ENCODE measurements at places on chromosomes 6 and 20.

GRCh38 chr6:152423216-152424103 is 213.7 kb downstream of the SYNE1 start:
- no peak for DNase-seq

GRCh38 chr6:26155061-26155930 is 68.1 kb downstream of the HFE start:
- DNase-seq: no peak

DNA sequence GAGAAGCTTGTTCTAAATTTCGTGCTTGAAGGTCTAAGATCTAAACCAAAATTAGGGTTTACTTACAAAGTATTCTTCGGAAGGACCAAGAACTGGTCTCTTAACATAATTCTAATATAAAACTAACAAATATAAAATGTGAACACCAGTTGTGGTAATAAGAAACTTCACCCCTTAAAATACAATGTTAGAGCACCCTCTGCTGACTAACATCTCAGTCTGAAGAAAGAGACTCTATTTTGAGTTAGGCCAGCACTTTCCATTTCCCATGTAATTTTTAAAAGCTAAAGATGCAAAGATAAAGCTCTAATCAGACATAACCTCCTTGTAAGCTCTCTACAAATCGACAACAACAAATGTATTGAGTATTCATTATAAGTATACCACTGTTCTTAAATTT is 24.6 kb downstream of the ATG5 start:
- no peak for DNase-seq

DNA sequence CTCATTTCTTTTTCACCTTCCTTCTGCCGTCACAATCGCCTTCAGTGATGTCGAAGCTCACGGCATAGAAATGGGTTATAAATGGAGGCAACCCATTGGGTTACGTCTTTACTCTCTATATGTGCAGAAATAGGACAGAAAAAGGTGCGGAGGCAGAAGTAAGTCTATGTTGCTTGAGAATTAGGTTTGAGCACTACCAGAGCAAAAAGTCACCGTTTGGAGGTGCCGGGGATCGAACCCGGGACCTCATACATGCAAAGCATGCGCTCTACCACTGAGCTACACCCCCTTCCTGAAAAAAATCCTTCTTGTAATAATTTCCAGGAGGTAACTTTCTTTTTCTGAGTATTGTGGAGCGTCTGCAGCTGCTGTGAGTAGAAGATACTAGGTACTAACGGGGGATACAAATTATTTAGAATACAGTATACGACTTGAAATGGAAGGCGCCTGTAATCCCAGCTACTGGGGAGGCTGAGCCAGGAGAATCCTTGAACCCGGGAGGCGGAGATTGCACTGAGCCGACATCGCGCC is 134.2 kb downstream of the TRIM27 start:
- no peak for DNase-seq

DNA sequence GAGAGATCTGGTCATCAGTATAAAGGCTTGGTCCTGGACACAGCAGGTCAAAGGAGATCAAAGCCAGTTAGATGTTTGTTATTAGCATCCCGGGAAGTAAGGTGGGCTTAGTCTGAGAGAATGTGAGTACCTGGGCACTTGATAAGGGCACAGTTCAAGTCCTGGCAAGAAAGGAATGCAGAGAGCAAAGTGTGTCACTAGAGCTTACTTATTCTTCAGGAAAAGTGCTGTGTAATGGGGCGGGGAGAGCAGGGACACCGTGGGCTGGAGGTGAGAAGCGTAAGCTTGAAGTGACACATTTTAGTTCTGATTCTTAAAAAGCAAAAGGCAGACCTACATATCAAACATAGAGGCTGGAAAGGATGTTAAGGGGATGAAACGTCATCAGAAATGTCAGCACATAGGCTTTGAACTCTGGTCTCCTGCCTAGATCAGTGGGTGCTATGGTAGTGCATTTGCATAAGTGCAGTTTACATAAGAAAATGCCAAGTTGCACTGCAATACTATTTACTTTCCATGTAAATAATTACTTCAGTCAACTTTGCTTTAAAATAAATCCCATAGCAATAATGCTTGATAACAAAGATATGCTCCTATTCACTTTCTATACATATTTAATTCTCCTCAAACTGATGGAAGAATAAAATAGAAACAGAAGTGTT is 2.6 kb downstream of the SAMD5 start:
- no peak for DNase-seq

DNA sequence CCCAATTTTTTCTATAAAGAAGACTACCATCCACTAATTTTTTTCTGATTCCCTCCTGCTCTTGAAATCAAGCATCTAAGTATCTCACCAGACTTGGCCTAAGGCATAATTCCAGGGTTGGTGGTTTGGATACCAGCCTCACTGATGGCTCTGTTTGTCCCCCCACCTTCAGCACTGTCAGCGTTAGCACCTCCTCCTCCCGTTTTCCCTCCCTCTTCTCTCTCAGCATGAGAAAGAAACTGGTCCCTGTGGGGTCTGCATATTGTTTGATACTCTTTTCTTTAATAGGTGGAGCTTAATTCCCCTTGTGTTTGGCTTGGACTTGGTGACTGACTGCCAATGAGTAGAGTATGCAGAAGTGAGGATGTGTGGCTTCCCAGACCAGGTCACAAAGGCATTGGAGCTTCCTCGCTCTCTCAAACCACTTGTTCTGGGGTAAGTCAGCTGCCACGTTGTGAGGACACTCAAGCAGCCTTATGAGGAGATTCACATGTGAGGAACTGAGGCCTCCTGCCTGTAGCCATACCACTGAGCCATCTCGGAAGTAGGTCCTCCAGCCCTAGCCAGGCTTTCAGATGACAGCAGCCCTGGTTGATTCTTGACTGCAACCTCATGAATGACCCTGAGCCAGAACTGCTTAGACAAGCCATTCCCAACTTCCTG is 65.2 kb downstream of the RIOK1 start:
- DNase-seq: no peak

DNA sequence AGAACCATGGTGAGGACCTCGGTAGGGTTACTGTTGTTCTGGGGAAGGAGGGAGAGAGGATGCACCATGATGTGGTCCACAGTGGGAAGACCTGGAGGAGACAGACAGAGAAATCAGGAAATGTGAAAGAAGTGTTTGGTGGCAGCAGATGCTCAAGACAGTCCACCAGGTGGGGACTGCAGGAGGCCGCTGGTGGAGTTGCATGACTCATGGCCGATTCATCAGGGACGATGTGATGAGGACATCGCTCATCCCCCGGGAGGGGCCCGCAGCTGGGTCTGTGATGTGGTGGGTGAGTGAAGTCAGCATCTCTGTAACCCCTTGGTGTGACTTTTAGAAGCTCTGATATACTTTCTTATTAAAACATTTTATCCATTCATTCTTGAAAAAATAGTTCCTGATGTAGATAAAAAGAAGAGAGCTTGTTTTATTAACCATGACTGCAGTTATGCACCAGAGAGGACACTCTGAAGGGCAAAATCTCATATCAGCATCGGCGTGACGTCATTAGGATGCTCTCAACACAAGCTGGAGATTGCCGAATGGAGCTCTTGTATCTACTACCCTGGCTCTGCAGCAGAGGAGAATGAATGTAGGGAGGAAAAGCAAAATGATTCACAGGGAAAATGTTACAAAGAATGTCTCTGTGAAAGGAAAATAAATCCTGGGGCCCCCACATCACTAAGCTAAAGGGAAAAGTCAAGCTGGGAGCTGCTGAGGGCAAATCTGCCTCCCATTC is 71.2 kb downstream of the RAMACL start:
- DNase-seq: no peak

- no peak for DNase-seq
These were observed 136.5 kb downstream of the ELOVL4 start for GRCh38 chr6:79810871-79811270.

DNA sequence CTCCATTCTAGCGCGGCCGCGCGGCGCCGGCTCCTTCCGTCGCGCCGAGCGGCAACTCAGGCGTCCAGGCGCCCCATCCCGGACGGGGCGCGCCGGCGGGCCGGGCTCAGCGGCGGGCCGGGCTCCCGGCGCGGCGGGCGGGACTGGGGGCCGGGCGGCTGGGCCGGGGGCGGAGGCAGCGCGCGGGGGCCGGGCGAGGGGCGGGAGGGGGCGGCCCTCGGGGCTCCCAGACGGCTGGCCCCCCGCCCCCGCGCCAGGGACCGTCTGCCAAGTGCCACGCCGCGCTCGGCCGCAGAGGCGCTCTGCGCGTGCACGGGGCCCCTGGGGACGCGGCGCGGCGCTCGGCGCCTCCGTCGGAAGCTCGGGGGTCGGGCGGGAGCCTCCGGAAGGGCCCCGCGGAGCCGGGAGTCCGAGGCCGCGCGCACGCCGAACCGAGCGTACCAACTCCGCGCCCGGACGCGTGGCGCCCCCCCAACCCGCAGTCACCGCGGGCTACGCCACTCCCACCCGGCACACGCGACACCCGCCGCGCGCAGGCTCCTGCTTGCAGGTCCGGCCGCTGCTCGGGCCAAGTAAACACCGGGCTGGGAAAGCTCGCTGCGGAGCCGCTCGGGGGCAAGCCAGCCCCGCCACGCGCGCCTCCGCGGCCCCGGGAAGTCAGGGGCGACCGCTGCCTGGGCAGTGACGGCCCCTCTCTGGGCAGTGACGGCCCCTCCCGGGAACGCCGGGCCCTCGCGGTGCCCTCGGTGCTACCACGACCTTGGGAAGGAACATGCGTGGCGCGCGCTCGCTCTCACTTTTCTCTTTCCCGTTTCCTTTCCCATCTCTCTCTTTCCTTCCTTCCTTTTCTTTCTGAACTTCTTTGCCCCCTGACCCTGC is at the start of gene PREX1:
Gene PREX1 (minus strand): TSS at position 145 of the 879 bp plus-strand sequence. CDS start 139 bp downstream, at position 6.
- peak; percentile 83 for DNase-seq

GRCh38 chr6:30885481-30885998 is 1.2 kb downstream of the DDR1 start:
- no peak for DNase-seq

GRCh38 chr20:64241061-64241460 is 14.5 kb upstream of the PCMTD2 start:
- no peak for DNase-seq

DNA sequence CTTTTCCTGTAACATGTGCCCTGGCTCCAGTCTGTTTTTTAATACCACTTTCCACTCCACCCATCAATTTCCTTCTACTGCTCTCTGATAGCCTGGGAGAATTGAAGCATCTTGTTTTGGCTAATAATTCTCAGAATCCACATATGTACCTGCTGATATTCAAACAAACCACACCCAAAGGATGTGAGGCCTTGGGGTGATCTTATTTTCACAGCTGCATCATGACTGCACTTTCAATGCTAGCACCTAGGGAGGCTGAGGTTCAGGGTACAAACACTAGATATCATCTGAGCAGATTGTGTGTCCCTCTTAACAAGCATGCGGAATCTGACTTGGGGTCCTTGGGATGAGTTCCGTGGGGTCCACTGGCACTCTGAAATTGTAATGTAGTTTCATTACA is 12.7 kb downstream of the FNDC1 start:
- no peak for DNase-seq

Measured in CD4-positive, alpha-beta T cell treated with Interleukin-15 for 1 hour (primary cell).